ENCODE measurements at places on chromosomes 11 and 22. TPM values are rescaled to one million over a fixed set of nuclear protein-coding genes. Genes with fewer than 3 reads are reported as not detected.
A peak's percentile ranks its signal among the peaks of the same experiment; 100 is the strongest.

Gene FGF19
- total RNA-seq = 0.44 TPM

- peaks cover 88% of the 10 kb centered on the region for H3K27me3 ChIP-seq
- peaks cover 24% of the 10 kb centered on the region for H3K4me1 ChIP-seq
- H3K4me3 ChIP-seq = peak overlapping the region; percentile 9
- DNase-seq = peak; percentile 60
Measured at GRCh38 chr11:128686745-128687177, 7.1 kb upstream of the FLI1 start.

DNA sequence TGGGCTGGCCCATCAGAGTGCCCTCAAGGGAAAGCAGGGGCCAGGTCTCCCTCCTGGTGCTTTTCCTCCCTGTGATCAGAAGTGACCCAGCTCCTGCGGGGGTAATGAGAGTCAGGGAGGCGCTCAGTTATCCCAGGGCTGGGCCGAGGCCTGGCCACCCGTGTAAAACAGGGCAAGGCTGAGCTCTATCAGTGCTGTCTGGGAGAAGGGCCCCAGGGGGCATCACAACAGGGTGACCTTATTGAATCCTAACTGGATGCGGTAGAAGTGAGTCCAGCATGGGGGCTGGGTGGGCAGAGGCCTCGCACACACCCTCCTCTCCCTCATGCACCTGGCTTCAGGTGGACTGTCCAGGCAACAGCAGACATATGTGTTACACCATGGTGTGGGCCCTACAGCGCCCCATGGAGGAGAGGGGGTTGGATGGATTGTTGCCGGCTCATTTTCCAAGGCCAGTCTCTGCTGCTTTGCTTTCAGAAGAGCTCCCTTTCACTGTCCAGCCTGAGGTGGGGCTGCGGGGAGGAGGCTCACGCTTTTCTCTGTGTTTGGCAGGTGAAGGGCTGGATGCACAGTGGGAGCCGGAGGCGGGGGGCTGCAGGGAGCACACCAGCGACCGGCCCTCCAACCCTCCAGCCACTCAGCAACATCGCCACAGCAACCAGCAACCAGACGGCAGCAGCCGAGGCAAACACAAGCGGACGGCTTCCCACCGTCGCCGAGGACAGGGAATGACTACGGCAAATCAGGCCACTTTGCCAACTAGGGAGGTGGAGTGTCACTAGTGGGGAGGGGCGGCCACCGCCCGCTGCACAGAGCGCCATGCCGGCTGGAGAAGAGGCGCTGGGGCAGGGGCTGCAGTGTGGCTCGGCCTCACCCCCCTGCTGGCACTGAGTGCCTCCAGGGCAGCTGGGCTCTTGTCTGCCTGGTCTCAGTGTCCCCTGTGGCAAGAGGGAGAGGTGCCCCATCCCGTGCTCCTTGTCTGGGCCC lies 24.7 kb downstream of the GNAZ start:
- H3K4me1 ChIP-seq = peaks cover 27% of the 10 kb centered on the region
- no peak overlapping the region for H3K27ac ChIP-seq
- H3K4me3 ChIP-seq = no peak overlapping the region

GRCh38 chr22:28826921-28827320 lies 26.6 kb upstream of the XBP1 start:
- no peak overlapping the region for H3K27ac ChIP-seq
- H3K4me1 ChIP-seq = no peaks in the 10 kb centered on the region
- no peak for DNase-seq
- H3K4me3 ChIP-seq = no peak overlapping the region
- H3K27me3 ChIP-seq = no peaks in the 10 kb centered on the region
- H3K36me3 ChIP-seq = no peaks in the 10 kb centered on the region

GRCh38 chr11:77082838-77083565 lies 16.2 kb downstream of the CAPN5 start:
- H3K36me3 ChIP-seq = peaks cover 17% of the 10 kb centered on the region
- H3K27me3 ChIP-seq = no peaks in the 10 kb centered on the region
- no peak overlapping the region for H3K4me3 ChIP-seq
- DNase-seq = peak; percentile 79
- H3K27ac ChIP-seq = peak overlapping the region; percentile 20

GRCh38 chr11:206002-206384 lies 1.2 kb downstream of the BET1L start:
- peaks cover 49% of the 10 kb centered on the region for H3K4me1 ChIP-seq
- peaks cover 45% of the 10 kb centered on the region for H3K36me3 ChIP-seq
- H3K27me3 ChIP-seq = no peaks in the 10 kb centered on the region
- H3K27ac ChIP-seq = no peak overlapping the region

GRCh38 chr11:57301711-57302423 lies 22.9 kb downstream of the TNKS1BP1 start:
- H3K36me3 ChIP-seq = peaks cover 83% of the 10 kb centered on the region
- H3K4me3 ChIP-seq = no peak overlapping the region
- H3K27ac ChIP-seq = no peak overlapping the region
- peaks cover 14% of the 10 kb centered on the region for H3K4me1 ChIP-seq

DNA sequence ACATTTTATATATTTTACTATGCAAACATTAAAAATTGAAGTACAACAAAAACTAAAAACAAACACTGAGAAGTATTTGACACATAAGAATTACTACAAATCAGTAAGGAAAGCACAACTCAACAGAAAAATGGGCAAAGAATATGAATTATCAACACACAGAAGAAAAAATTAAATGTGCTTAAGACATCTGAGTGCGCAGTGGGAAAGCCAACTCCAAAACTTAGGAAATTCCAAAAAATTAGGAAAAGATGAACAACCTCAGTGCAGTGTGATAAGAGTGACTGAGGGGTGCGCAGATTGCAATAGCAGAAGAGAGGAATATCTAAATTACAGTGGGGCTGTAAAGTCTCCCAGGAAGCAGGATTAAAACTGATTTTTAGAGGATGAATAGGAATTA lies 1.9 kb upstream of the TMEM41B start:
- peaks cover 16% of the 10 kb centered on the region for H3K27me3 ChIP-seq
- no peak overlapping the region for H3K4me3 ChIP-seq
- H3K36me3 ChIP-seq = no peaks in the 10 kb centered on the region
- peaks cover 8% of the 10 kb centered on the region for H3K4me1 ChIP-seq

DNA sequence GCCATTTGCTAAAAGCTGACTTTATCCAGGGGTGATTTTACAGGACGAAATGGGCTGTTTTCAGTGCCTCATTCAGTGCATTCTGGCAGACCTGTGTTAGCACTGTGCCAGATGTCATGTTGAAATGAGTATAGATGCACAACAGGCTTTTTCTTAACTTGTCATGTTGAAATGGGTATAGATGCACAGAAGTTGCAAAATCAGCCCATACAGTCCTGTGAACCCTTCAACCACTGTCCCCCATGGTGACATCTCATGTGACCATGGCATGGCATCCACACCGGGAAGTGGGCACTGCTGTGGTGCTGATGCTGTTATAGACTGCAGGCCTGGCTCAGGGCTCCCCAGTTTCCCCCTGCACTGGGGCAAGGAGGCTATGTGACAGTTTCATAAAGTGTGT lies 2.5 kb downstream of the TALDO1 start:
- no peaks in the 10 kb centered on the region for H3K36me3 ChIP-seq
- H3K27ac ChIP-seq = no peak overlapping the region
- peaks cover 17% of the 10 kb centered on the region for H3K4me1 ChIP-seq
- no peaks in the 10 kb centered on the region for H3K27me3 ChIP-seq
- DNase-seq = no peak

DNA sequence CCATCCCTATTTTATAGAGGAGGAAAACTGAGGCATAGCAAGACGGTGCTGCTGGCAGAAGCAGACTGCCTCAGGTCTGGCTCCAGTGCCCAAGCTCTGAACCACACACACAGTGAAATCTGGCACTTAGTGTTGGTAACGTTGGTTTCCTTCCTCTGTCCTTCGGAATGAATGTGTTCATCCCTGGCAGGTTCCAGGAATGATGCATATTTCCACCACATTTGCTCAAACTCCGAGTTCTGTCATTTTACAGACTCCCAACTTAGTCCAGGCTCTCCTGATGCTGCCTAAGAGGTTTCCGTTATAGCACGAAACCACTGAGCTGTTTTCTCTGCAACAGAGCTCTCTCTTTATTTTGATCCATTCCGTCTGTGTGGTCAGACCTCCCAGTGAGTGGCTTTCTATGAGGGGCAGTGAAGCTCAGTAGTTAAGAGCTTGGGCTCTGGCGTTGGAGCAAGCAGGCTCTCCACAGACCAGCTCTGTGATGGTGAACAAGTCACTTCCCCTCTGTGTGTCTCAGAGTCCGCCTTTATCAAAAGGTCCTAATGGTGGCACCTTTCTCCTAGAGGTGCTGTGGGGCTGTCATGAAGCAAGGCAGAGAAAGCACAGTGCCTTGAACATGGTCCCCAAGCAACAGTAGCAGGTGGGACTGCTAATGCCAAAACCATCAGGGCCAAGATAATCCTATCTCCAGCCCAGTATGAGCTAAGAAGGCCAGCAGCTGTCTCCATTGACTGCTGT lies 200.3 kb downstream of the MYO18B start:
- peak; percentile 85 for DNase-seq
- H3K4me3 ChIP-seq = no peak overlapping the region
- H3K27me3 ChIP-seq = no peaks in the 10 kb centered on the region
- peaks cover 22% of the 10 kb centered on the region for H3K4me1 ChIP-seq

GRCh38 chr11:14593671-14594070 lies 49.9 kb upstream of the PDE3B start:
- no peaks in the 10 kb centered on the region for H3K36me3 ChIP-seq
- no peak overlapping the region for H3K4me3 ChIP-seq
- H3K4me1 ChIP-seq = no peaks in the 10 kb centered on the region
